ENCODE measurements at places on chromosomes 2 and 18.

GRCh38 chr2:204050681-204051080 is 114.1 kb downstream of the ICOS start:
- no peak for DNase-seq

- no peak for DNase-seq
These were observed 1.4 kb downstream of the C2orf72 start for GRCh38 chr2:231038483-231039293.

GRCh38 chr2:60885683-60886082 is 4.3 kb downstream of the REL start:
- no peak for DNase-seq

DNA sequence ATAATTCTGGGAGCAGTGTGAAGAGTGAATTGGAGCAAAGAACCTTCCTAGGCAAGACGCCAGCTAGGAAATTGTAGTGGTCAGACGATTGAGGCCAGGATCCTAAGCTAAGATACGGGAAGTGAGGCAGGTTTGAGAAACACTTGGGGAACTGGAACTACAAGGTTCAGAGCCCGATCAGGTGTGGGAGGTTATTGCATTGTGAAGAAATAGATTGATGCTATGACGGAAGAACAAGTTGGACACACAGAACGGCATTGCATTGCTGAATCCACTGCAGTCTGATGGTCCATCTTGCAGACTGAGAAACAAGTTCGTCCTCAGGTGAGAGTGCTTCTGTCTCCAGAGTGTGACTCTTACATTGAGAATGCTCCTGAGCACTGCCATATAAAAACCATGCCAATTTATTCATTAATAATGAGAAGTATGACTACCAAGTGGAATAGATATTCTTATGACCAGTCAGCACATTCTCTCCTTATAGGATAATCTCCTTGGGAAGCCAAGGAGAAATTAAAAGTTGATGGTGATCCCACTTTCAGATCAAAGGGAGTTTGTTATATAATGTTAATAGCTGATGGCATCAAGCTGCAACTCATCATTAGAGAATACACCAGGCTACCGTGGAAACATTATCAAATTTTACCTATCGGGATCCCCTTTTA is 30.9 kb downstream of the ANTXR1 start:
- no peak for DNase-seq

DNA sequence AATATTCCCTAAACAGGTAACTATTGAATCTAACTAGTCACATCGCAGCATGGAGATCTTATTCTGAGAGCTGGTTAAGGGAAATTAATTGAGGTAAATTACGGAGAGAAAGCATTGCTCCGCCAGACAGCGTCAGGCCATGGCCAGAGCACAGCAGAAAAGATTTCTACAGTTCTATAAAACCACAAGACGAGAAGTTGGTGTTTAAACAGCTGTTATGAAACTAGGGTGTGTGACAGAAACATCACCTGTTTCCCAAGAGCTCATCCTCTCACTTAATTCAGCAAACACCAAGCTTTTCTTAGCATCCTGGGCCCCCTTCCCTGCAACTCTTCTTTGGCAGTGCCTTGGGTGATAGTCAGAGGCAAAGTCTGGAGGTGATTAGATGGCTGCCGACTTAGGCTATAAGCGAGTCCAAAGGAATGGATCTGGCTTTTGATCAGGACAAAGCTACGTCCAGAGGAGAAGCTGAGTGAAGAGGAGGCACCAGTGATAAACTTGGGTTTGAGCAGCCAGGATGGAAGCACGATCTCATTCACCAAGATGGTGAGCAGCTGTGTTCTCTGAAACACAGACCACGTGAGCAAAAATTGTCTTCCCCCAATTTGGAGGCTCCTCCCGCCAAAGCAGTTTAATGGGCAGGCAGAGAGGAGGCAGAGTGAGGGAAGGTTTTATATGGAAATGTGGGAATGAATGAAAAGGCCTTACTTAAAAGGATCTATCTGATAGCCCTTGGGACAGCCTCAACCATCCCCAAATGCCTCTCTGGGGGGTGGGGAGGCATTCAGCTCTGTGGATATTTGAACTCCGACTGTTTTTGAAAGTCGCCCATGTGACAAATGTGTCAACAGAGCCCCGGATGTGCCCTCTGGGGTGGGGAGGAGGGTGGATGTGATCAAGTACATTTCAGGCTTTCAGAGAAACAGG is 57.8 kb downstream of the PKDCC start:
- DNase-seq, result no peak

DNA sequence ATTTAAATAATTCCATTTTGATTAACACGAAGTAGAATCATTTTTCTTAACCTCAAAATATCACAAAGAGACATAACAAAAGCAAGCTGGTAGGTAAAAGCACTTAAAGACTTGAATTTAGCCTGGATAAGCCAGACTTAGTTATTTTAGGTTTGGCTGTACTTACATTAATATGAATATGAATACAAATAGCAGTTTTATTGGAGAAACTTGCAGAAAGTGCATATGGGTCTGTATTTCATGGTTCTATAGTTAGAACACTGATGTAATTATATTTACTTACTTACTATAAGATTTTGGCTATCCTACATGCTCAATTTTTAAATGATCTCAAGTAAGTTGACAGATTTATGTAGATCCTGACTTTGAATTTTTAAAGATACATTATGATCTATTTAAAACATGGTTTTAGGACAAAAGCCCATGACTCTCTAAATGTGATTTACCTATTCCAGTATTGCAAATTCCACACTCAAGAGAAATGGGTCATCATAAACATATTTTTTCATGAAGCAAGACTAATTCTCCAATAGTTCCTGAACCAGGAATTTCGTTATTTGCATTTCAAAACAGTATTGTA is 1575.4 kb upstream of the NXPH2 start:
- DNase-seq, result no peak

GRCh38 chr2:21642647-21643046 is 518.9 kb downstream of the TDRD15 start:
- no peak for DNase-seq

- no peak for DNase-seq
These were observed 32.5 kb downstream of the AMER3 start for GRCh38 chr2:130787841-130788240.

- no peak for DNase-seq
These were observed 95.5 kb upstream of the CREB1 start for GRCh38 chr2:207434306-207434705.

DNA sequence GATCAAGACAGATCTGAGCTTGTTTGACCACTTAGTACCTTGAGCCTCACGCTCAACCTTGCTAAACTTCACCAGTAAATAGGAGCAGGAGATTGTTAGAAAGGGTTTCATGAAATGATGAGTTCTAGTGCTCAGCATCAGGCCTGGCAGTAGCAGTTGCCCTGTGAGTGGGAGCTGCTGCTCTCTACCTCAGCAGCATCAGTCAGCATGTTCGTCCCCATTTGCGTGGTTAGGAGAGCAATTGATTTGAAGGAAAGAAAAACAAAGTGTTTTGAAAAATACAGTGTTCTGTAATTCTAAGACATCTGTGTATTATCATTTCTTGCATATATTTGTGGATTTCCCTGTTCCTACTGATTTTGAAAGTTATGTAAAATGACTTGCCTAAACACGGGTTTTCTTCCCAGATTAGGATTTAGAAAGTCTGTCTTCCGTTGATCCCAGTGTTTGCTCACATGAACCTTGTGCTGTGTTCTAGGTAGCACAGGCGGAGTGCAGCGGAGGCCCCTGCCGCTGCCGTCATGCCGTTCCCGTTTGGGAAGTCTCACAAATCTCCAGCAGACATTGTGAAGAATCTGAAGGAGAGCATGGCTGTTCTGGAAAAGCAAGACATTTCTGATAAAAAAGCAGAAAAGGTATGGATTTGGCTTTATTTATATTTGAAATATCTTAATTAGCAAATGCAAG is 47.0 kb downstream of the CAB39 start:
- DNase-seq, result no peak

DNA sequence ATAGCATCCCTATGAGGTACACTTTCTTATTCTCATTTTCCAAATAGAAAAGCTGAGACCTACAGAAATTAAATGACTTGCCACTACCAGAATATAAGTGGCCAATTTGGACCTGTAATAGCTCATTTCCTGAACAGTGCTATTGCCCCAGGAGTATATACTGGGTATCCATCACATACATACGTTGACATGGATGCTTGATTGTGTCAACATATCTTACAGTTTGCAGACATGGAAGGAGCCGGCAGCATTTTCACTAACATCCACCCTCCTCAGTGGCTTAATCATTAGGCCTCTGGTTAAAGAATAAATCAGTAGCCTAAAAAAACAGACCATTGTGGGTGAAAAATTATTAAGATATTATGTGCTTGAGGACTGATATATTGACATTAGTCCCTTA is 829.3 kb downstream of the LRP1B start:
- no peak for DNase-seq

- DNase-seq, result no peak
These were observed 28.6 kb upstream of the PPP4R1 start for GRCh38 chr18:9642799-9643462.

- DNase-seq, result no peak
These were observed 563.2 kb upstream of the NRP2 start for GRCh38 chr2:205119136-205119535.

- DNase-seq, result no peak
These were observed 372.0 kb downstream of the ARHGAP15 start for GRCh38 chr2:143501106-143501676.

DNA sequence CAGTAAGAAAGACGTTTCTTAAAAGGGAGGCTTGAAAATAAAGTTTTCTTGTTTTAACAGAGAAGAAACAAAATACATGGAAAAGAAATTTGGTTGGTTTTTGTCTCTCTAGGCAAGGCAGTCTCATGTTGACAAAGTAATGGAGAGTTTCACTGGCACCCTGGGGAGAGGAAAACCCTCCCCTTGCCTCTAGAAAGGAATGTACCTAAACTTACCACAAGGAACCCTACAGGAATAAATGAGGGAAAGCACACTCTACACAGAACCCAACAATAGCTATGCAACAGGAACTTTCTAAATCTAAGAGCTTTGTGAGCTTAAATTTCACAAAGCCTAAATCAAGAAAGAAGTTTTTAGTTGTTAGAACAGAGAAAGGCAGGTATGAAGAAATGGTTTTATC is 37.0 kb downstream of the FIGN start:
- DNase-seq, result no peak

DNA sequence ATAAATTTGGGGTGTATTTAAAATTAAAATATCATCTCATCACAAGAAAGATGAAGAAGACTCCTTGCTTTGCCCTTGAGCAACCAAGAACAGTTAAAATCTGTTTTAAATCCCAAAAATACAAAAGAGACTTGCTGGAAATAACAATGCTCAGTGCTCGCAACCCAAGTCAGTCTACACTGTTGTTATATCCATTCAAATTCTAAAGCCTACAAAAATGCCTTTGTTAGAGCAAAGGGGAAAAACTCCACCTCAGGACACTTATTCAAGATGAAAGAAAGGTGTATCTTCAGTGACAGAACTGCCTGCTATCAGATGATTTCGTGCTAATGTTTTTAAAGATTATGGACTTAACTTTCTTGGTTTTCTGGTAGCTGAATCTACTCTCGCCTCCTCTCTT is 111.9 kb upstream of the TANK start:
- DNase-seq, result no peak

- DNase-seq, result no peak
These were observed 232.8 kb downstream of the DYM start for GRCh38 chr18:49227441-49228165.

DNA sequence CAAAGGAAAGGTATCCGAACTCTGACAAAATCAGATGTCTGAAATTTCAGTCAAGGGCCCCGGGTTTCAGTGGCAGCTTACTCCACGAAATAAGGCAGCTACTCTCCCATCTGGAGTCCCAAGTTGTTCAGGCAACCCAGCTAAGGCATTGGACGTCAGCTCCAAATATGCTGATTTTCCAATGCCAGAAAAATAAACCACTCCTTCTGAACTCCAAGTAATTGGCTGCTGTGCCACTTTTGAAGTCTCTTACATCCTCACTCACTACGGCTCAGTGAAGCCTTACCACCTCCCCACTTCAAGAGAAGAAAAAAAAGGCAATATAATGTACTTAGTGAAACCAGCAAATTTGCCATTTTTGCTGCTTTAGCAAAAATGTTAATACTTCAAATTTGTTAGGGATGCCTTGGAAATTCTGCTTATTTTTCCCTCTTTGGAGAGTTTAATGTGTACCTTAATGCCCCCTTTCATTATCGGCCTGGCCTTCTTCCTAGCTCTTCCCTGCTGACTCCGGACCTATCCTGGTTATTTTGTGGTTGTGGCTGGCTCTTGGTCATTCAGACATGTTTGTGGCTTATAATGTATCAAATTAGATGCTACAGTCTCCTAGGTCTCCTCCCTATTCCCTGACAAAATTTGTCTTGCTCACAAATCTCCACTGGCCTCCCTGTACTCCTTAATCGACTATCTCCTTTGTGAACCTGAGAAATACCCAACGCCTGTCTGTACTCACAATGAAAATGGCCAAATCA is 589.2 kb upstream of the ZEB2 start:
- no peak for DNase-seq

- DNase-seq, result no peak
These were observed 32.3 kb downstream of the C1D start for GRCh38 chr2:68030529-68030928.

DNA sequence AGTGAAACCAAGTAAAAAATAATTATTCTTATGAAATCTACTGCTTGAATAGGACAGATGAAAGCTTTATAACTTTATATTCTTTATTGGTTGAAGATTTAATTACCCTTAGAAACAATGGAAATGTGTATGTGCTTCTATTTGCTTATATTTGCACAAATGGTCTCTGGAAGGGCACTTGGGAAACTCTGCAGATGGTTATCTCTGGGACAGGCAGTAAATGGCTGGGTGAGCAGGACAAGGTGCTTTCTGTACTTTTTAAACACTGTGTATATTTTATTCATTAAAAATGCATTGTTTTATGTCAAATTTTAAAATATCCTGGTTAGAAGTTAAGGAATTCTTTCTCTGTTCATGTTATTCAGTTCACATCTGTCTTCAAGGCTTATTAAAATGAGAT is 131.1 kb downstream of the LRRTM4 start:
- no peak for DNase-seq

GRCh38 chr2:125042727-125043126 is 1017.6 kb downstream of the CNTNAP5 start:
- no peak for DNase-seq

GRCh38 chr18:50895350-50896045 is 16.6 kb downstream of the ME2 start:
- no peak for DNase-seq

DNA sequence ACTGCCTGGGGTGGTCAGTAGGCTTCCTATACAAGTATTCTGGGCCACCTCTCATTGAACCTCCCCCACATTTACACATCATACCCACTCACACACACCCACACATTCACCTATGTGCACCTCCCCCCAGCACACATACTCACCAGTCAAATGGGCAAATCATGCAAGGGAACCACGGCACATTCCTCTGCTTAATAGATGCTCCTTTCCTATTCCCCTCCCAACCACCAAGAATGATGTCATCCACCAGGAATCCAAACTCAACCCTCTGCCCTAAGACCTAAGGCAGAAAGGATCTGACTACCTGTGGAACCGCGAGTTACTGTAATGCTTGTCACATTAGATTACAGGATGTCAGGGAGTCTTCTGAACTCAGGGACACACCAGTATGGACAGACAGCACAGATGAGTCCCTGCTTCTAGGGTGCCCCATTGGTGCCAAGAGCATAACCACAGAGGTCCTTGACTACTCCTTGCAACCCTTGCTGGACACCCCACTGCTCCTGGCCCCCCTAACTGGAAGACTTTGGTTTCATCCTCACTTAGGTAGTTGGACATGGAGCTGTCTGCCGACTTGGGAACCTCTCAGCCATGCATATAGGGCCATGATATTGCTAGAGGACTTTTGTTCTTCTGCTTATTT is 21.5 kb upstream of the CAB39 start:
- no peak for DNase-seq

GRCh38 chr2:158178646-158179045 is 77.0 kb downstream of the UPP2 start:
- DNase-seq, result no peak

- DNase-seq, result no peak
These were observed 2.3 kb downstream of the RAB11FIP5 start for GRCh38 chr2:73110168-73111072.
